ENCODE measurements at places on chromosomes 4 and X. TPM values are rescaled to one million over a fixed set of nuclear protein-coding genes. Genes with fewer than 3 reads are reported as not detected.

MTMR8 gene
- 1.5 TPM for total RNA-seq

PF4V1 gene
- total RNA-seq: not detected

DNA sequence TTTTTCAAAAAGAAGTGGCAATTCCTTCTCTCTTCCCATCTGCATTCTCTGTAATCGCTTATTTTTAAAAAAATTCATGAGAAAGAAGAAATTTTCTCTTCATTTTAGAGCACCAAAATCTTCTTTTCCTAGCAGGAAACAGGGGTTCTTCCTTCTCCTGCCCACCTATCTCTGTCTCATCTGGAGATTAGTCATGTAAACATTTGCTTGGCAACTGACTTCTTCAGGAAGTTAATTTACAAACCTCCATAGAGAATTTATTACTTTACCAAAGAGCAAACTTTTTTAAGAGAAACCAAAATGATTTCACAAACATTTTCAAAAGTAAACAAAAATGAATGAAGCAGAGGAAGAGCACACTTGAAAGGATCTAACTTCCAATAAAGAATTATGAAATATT is 13.5 kb downstream of the TTC29 start:
- no peak overlapping the region for H3K4me3 ChIP-seq
- H3K36me3 ChIP-seq: peaks cover 2% of the 10 kb centered on the region
- no peak overlapping the region for H3K27ac ChIP-seq
- H3K4me1 ChIP-seq: no peaks in the 10 kb centered on the region
- H3K27me3 ChIP-seq: peaks cover 22% of the 10 kb centered on the region

DNA sequence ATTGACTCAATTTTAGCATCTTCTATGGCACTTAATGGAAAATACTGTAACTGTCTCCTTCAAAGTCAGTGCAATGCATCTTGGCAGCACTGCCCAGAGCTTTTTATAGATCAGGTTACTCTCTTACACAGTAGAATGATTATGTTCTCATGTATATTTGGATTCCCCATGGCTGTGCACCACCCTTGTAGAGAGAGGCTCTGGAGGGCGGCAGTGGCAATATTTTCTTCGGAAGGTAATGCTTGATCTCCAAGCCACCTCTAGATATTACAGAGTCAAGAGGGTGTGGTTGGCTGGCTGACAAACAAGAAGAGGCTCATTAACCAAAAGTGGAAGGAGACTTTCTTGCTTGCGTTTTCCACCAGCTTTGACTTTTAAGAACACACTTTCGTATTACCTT is 72.8 kb upstream of the ARSJ start:
- DNase-seq: no peak
- no peak overlapping the region for H3K27ac ChIP-seq
- H3K4me3 ChIP-seq: no peak overlapping the region
- H3K27me3 ChIP-seq: no peaks in the 10 kb centered on the region
- H3K4me1 ChIP-seq: no peaks in the 10 kb centered on the region

DNA sequence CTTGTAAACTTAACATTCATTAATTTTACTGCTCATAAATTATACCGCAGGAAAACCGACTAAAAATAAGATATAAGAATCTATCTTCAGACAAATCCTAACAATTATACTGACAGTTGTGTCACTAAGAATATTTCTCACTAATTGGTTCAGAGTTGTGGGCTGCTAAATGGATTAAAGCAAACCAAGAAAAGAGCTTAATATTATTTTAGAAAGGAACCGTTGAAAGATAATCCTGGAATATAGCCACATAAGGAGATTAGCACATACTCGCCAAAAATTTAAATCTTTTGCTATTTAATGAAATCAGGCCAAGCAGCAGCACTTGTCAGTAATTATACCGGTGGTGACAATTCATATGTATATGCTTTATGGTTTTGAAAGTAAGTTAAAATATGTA is 132.8 kb downstream of the SLIT2 start:
- H3K27ac ChIP-seq: no peak overlapping the region
- no peaks in the 10 kb centered on the region for H3K27me3 ChIP-seq
- no peak for DNase-seq
- H3K4me1 ChIP-seq: no peaks in the 10 kb centered on the region
- H3K36me3 ChIP-seq: no peaks in the 10 kb centered on the region
- H3K4me3 ChIP-seq: no peak overlapping the region

GRCh38 chr4:5972571-5972970 is 45.7 kb downstream of the C4orf50 start:
- no peak overlapping the region for H3K4me3 ChIP-seq
- peak; percentile 80 for DNase-seq
- H3K4me1 ChIP-seq: no peaks in the 10 kb centered on the region
- H3K36me3 ChIP-seq: no peaks in the 10 kb centered on the region

GRCh38 chr4:115228851-115229250 is 115.4 kb upstream of the NDST4 start:
- H3K4me1 ChIP-seq: no peaks in the 10 kb centered on the region
- no peaks in the 10 kb centered on the region for H3K27me3 ChIP-seq
- H3K4me3 ChIP-seq: no peak overlapping the region
- H3K27ac ChIP-seq: no peak overlapping the region
- DNase-seq: no peak

DNA sequence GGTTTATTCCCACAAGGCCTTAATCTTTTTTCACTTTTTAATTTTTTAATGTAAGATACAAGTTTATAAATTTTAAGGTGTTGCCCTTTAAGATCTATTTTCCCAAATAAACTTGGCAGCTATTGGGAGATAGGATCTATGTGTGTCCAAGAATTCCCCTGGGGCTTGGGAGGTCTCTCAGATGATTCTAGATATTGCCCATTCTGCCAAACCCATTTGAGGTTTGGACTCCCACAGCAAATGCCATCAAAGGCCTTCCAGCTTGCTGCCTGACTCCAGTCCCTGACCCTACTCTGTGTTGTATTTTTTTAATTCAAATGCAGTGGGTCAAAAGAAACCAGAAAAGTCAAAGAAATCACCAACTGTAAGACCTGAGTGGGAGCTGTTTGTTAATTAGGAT is 120.0 kb upstream of the CHRDL1 start:
- H3K36me3 ChIP-seq: no peaks in the 10 kb centered on the region
- H3K27ac ChIP-seq: no peak overlapping the region
- no peak overlapping the region for H3K4me3 ChIP-seq
- DNase-seq: no peak
- H3K4me1 ChIP-seq: no peaks in the 10 kb centered on the region
- no peaks in the 10 kb centered on the region for H3K27me3 ChIP-seq
